ENCODE measurements at places on chromosomes 2 and 18.
A peak's percentile ranks its signal among the peaks of the same experiment; 100 is the strongest.

DNA sequence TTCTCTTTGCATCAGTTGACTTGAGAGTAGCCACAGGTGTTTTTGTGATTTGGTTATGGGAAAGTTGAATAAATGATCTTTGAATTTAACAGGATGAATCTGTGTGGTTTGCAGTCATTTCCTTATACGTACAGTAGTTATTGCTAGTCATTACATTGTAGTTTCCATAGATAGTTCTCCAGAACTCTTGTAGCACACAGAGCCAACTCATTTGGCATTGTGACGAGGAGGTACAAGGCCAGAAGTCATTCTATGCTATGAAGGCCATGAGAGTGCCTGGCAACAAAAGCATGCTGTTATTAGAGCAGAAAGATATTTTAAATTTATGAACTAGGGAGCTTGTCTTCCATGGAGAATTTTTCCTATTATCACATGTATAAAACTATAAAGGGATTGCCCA lies 973.0 kb upstream of the CHAC2 start:
- no peak for DNase-seq

DNA sequence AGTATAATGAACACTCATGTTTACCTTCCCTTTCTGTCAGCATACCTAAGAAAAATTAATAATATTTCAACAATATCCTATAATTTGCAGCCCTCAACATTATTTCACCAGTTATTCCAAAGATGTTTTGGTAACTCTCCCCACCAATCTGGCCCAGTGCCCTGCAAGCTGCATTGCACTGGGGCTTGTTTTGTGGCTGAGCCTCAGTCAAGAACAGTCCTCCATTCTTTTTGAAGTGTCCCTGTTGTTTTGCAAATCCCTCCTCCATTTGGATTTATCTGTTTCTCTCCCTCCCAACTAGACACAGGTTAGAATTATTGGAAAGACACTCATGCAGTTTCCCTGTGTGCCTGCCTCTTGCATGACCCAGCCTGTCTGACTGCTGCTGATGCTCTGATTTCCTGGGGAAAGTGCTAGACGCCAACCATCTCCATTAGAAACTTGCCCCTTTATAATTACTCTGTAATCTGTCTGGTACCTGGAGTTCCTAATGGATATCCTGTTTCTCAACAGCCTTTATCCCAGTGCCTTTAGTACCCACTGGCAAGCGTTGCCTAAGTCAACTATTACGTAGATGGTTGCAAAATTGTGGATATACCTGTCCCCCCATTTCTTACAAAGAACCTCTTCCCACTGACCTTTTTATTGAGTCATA lies 60.2 kb downstream of the EIF5B start:
- no peak for DNase-seq

- DNase-seq: no peak
These were observed 270.6 kb downstream of the C1D start for GRCh38 chr2:67792191-67792590.

GRCh38 chr18:55102501-55102900 lies 143.2 kb upstream of the CCDC68 start:
- peak; percentile 15 for DNase-seq

DNA sequence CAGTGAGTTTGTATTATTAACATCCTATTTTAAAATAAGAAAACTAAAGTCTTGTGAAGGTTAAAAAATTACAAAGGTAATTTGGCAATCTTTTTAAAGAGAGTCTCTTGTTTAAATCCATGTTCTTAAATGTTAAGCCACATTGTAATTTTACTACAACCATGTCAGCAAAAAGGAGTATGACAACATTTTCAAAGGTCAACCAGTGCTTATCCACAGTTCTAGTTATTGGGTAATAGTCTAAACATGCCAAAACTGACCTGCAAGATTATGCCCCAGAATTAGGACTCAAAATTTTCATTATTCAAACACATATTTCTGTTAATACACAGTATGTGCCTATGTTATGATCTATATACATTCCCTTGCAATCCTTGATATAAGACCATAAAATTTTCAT lies 1312.6 kb upstream of the CHAC2 start:
- DNase-seq: no peak

GRCh38 chr18:34880403-34880802 lies 160.8 kb upstream of the MAPRE2 start:
- no peak for DNase-seq

- DNase-seq: peak; percentile 4
These were observed 22.4 kb downstream of the NCOA1 start for GRCh38 chr2:24513281-24514071.

GRCh38 chr2:198476007-198476406 lies 671.6 kb downstream of the PLCL1 start:
- no peak for DNase-seq
